Kidney capillary endothelial cell (primary cell): ENCODE measurements at places on chromosomes 2 and 18.
A peak's percentile ranks its signal among the peaks of the same experiment; 100 is the strongest.

DNA sequence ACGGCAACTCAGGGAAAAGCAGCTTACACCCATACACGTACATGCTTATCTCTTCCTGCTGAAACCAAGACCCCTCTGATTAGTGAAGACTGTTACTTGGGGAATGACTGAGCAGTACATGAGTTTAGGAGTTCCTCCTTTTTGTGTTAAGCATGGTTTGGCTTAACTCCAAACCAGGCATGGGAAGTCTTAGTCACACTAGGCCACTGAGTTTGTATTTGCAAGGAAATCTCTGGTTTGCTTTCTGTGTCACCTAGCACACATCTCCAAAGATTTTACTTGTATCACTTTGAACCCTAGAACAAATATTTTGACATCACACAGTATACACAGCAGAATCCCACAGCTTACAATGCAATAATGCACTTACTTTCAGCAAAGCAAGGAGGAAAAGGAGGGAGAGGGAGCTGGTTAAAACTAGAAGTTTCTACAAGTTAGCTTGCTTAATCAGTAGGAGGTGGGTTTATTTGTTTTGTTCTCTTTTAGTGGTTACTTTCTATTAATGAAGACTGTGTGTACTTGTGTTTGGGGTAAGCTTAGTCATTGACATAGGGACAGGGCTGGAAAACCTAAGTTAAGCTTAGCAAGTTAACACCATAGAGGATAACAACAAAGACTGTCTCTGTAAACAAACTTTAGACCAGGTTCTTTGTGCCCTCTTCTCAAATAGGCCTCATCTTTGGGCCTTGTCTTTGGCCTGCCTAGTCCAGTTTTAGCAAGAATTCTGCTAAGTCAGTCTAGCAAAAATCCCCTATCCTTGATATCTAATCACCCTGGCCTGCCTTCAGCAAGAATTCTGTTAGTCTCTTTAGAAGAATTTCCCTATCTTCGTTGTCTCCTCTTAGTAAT, 219.4 kb downstream of the MREG start:
- DNase-seq: peak; percentile 56

DNA sequence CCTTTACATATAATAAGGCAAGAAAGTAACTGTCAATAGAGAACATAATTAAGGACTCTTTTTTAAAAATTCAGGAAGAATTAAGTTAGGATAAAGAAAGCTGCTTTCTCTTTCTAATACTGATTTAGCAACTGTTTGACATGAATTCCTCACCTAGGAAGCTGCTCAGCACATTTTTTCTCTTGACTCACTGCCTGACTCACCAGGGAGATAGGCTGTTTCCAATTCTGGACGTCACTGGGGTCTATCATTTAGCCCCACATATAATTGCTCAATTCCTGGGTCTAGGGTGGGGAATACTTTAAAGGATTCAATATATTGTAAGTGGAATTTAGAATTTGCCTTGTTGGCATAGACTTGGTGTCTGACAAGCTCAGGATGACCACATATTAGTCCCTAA, 50.8 kb upstream of the UGP2 start:
- peak; percentile 10 for DNase-seq

GRCh38 chr2:144354953-144355352, 165.0 kb downstream of the ZEB2 start:
- no peak for DNase-seq

DNA sequence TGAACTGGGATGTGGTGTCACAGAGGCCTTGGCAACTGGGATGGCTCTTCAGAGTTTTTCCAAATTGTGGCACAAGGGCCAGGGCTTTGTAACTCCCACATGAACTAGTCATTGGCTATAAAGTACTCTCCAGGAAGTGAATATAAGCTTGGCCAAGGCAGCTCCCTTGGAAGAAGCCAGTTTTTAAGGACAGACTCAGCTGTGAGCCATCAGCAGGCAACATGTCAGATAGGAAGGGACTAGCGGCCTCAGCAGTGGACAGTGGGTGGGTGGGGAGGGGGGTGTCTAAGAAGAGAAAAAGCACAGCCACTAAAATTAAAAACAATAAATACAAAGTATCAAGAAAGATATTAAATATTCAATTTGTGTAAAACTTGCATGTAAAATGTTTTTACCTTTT, 691.1 kb upstream of the PIK3C3 start:
- no peak for DNase-seq

DNA sequence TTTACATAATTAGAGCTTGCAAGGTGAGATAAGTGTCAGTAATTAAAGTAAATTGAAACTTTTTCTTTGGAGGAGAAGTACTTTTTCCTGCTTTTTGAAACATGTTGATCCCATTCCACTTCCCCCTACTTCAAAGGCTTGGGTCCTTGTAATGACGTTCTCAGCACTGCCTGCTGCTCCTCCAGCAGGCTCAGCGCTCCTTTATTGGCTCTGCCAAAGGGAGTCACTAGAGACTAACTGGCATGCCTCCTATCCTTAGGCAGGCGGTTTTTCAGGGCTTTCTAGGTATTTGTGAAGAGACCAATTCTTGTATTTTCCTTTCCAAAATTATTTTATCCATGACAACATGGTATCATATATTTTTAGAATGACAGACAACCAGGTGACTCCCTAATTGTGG, 43.9 kb upstream of the ACADL start:
- no peak for DNase-seq

DNA sequence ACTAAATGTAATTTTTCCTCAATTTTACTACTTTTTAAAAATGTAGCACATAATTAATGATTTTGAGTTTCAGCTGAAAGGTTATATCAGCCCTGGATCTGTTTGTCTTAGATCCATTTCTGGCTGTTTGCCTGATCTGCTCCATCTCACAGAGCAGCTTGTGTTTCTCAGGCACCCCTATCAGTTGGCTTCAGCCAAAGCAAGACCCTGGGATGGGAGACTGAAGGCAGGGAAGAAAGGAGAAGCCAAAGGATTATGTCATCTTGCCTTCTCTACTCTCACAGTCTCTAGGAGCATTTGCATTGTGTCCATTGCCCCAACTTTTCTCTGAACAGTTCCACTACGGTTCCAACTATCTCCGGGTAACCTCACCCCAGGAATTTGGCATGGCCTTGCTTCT, 110.5 kb downstream of the CCDC148 start:
- DNase-seq: no peak

DNA sequence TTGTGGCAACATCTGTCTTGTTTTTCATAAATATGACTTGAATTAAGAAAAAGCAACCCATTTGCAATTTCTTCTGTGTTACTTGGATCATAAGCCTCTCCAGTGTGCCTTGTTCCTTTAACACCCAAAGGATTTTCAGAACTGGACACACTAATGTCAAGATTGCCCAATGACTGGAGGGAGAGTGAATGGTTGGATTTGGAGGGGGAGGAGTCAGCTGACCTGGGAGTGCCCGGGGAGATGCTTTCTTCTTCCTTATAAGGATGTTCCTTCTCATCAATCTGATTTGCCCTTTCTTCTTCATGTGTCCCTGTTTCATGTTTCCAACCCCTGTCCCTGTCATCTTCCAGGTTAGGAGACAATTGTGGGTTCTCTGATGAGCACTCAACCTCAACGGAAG, 48.8 kb downstream of the ALPK2 start:
- DNase-seq: no peak

DNA sequence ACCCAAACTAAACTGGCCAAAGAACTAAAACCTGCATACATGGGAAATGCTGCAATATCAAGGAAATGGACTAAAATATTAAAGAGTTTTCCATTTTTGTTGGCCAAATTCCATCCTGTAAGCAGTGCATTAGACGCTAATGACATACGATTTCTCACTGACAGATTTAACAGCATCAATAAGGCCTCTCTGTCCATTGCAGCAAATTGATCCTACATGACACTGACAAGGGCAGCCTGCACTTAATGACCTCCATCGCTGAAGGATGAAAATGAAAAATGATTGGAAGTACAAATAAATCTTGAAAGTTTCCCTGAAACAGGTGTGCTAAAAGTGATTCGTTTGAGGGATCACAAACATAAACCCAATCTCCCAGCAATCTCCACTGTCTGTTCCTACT, 317.6 kb upstream of the KLHL14 start:
- no peak for DNase-seq

DNA sequence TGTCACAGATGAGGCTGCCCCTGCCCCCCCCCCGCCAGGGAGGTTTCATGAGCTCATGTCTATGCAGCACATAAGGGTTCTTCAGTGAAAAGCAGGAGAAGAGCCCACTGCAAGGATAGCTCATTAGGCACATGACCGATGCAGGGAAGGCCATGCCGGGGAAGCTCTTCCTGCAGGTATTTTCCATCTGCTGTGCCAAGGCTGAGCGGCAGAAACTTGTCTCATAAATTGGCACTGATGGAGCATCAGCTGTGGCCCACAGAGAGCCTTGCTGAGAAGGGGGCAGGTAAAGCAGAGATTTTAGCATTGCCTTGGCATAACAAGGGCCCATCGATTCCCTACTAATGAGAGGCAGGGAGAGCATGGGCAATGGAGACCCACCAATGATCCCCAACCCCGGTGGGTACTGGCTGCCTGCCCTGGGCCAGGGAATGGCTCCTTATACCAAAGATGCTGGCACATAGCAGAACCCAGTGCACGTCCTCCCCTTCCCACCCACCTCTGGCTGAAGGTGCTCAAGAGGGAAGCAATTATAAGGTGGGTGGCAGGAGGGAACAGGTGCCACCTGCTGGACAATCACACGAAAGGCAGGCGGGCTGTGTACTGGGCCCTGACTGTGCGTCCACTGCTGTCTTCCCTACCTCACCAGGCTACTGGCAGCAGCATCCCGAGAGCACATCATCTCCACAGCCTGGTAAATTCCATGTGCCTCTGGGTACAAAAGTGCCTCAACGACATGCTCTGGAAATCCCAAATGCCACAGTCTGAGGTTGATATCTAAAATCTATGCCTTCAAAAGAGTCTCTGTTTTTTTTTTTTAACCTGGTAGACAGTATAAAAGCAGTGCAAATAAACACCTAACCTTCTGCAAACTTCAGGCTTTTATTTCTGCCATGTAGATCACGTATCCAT, 41.4 kb downstream of the STEAP3 start:
- peak; percentile 61 for DNase-seq

DNA sequence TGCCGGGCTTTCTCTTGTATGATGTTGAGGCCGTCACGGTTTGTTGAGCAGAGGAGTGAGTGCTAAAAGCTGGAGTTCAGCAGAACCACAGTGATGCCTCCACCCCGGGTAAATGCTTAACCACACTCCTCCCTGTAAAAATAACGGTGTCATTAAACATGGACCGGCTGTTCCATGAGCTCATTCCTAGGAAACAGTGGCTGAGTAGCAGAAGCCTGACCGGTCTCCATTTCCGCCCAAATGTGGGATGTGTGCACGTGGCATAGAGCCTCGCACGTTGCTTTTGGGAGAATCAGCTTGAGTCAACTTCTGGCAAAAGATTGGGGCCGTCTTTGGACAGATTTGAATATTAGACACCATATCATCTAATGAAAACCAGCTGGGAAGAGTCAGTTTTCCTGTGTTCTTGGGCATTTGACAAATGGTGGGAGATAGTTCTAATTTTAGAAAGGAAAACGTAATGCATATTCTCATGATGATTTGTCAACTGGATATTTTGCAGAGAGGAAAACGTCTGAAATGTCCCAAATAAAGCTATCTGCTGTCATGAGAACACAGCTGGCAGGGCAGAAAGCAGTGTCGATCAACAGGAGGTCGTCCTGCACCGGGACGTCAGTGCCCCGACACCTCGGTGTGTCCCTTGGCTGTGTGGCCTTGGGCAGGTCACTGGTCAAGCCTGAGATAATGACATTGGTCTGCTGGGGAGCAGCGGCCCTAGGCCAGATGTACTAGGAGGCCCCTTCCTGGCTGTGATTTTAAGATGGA, 42.4 kb downstream of the LRRFIP1 start:
- DNase-seq: peak; percentile 87

DNA sequence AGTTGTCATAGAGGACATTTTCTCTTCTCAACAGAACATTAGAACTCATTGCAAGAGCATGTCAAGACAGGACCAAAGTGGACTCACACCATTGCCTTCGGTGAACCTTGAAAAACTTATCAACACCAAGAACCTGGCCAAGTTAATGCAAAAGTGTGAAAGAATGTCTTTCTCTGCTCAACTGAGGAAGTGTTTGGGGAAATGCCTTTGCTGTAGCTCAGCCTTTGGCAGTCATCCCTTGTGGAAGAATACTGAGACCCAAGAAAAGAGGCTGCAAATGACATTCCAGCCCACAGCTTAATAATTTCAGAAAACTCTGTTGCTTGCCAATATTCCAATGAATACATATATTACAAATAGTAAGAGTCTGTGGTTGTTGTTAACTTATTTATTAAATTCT, 728.8 kb upstream of the PIK3C3 start:
- DNase-seq: no peak

- DNase-seq: no peak
Observed at GRCh38 chr18:78688916-78689315, 290.7 kb upstream of the SALL3 start.

DNA sequence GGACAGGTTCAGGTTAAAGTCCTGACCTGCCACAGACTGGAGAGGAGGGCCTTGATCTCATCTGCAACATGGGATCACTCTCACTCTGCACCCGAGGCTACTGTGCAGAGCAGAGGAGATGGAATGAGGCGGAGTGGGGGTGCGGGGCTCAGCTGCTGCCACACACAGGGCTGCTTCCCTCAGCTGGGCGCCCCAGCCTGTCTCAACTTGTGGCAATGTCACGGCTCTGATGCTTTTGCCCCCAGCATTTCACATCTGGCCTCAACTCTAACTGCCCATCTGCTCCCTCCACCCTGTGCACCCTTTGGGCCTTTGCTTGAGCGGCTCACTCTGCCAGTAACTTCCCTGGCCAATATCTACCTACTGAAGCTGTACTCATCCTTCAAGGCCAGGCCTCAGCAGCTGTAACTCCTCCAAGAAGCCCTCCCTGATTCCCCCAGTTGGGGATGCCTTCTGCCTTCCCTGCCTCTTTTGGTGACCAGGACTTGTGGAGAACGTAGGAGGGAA, 70.3 kb downstream of the POLR1A start:
- no peak for DNase-seq
